ENCODE measurements at places on chromosomes 7 and 10. TPM values are rescaled to one million over a fixed set of nuclear protein-coding genes. Genes with fewer than 3 reads are reported as not detected.

TMEM168 gene
- total RNA-seq, result 13.3 TPM

ZNRF2 gene
- total RNA-seq, result 10.9 TPM

NUTM2D gene
- total RNA-seq, result 6.0 TPM

TMEM140 gene
- 23.3 TPM for total RNA-seq

RPEL1 gene
- total RNA-seq, result not detected

PSAP gene
- 1,672 TPM for total RNA-seq

CPA2 gene
- total RNA-seq, result not detected

OR6B1 gene
- not detected for total RNA-seq

LIPK gene
- not detected for total RNA-seq

CYP3A5 gene
- not detected for total RNA-seq

NXPH1 gene
- total RNA-seq, result not detected

SPDYE11 gene
- total RNA-seq, result not detected

GIMAP5 gene
- 10.7 TPM for total RNA-seq

FEZF1 gene
- not detected for total RNA-seq
